ENCODE measurements at places on chromosomes 12 and 14. TPM values are rescaled to one million over a fixed set of nuclear protein-coding genes. Genes with fewer than 3 reads are reported as not detected.

DNA sequence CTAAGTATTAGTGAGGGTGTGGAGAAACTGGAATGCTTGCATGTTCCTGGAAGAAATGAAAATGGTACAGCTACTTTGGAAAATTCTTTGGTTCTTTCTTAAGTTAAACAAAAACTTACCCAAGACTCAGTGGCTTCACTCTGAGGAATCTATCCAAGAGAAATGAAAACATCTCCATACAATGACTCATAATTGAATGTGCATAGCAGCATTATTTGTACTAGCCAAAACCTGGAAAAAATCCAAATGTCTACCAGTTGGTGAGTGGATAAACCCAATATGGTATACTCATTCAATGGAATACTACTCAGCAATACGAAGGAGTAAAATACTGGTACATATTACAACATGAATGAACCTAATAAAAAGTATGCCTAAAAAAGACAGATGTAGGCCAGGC, 18.0 kb upstream of the CRACR2A start:
- no peak for DNase-seq

- DNase-seq, result peak; percentile 63
Observed at GRCh38 chr14:72700338-72701236, 193.3 kb downstream of the DPF3 start.

DNA sequence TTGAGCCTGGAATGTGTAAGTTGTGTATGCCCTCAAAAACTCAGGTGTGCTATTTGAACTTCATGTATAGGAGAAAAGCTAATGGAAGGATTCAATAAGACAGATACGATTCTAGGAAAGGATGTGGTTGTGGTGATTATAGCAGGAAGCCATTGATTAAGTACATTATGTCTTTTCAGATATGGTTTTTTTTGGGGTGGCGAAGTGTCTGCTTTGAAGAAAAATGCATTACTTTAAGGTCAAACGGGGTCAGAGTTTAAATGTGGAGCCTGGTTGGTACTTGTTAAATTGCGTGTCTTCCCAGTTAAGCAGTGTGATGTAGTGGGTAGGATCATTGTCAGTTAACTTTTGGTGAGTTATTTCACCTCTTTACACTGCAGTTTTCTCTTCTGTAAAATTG, 13.0 kb upstream of the NUP107 start:
- DNase-seq, result no peak

- no peak for DNase-seq
Observed at GRCh38 chr12:109731806-109732205, 18.2 kb downstream of the FAM222A start.

GRCh38 chr12:54273981-54274380, 5.9 kb downstream of the CBX5 start:
- DNase-seq, result no peak

Gene GLS2
- 2.2 TPM for total RNA-seq

Gene COL2A1
- total RNA-seq, result 4.6 TPM

Gene DNAJC22
- 0.15 TPM for total RNA-seq

Gene GUCY2C
- 2.5 TPM for total RNA-seq

Gene CRIP1
- total RNA-seq, result 0.96 TPM

All from H7 (cell line).